ENCODE measurements at places on chromosomes 2 and 18. TPM values are rescaled to one million over a fixed set of nuclear protein-coding genes. Genes with fewer than 3 reads are reported as not detected.
A peak's percentile ranks its signal among the peaks of the same experiment; 100 is the strongest.

DNA sequence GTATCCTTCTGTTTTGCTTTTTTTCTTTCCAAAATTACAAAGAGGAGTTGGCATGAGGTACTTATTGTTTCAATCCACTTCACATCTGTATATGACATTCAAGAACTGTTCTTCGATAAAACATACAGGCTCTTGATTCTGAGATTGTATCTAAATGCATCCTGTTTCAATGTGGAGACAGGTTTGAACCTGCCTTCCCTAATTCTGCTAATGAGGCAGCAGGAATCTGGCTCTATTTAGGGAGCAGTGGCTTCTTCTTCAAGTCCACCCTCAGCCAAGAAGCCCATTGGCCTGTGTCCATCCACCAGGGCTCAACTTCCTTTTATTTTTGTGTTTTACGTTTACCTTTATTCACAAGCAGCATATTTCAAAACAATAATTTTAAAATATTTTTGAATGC is 84.8 kb upstream of the PIK3C3 start:
- DNase-seq, result no peak

DNA sequence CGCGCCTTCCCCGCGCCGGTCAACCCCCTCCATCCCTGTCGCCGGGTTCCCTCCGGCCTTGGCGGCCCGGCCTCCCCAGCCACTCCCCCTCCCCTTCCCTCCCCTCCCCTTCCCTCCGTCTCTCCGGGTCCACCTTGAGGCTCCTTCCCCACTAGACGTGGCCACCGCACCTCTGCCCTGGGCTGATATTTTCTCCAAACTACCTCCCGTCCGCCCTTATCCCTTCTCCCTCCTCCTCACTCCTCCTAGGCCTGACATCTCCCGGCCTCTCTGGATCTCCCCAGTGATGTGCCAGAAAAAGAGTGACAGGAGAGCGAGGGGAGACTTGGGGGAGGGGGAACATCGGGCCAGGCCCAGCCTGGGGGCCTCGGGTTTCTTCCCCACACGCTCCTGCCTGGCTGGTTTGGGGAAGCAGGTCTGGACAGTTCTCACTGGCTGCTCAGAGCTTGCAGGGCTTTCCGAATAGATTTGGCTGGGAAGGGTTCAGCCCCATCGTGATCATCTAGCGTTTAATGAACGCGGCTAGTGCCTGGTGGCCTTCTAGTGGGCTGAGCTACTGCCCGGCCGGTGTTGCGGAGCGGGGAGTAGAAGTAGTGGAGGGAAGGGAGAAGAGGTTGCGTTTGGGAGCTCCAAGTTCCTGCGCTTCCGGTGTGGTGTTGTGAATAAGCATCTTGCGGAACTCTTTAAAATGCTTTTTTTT is 641 bp downstream of the MAPRE3 start:
- DNase-seq, result peak; percentile 55

DNA sequence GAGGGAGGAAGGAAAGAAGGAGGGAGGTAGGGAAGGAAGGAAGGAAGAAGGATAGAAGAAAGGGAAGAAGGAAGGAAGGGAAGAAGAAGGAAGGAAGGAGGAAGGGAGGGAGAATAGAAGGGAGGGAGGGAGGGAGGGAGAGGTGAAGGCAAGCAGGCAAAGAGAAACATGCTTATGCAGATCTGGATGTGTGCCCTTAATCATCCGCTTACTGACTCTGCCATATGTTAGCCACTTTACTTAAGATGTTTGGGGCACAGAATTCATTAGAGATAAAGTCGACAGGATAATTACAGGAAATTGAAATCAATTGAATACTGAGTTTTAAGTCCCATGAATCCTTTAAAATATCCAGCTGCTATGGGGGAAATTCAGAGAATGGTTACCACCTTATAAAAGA is 334.2 kb downstream of the GRB14 start:
- DNase-seq, result no peak

Gene NDUFS1
- 145 TPM for total RNA-seq

Gene SPC25
- total RNA-seq, result 3.3 TPM

- DNase-seq, result peak; percentile 17
These were observed 7.8 kb downstream of the RAX start for GRCh38 chr18:59265246-59265973.

Gene MAP2
- total RNA-seq, result 1.2 TPM

Gene HNMT
- 3.4 TPM for total RNA-seq
